ENCODE measurements at places on chromosomes 12 and 14. TPM values are rescaled to one million over a fixed set of nuclear protein-coding genes. Genes with fewer than 3 reads are reported as not detected.

Gene TMEM179
- not detected for polyA plus RNA-seq

Gene HNF1A
- polyA plus RNA-seq, result 0.03 TPM

Gene LYZ
- polyA plus RNA-seq, result 46,644 TPM

Gene SLC10A1
- not detected for polyA plus RNA-seq

Gene TAS2R50
- 0.27 TPM for polyA plus RNA-seq

Gene CCDC88C
- polyA plus RNA-seq, result 72.3 TPM

Gene LUM
- polyA plus RNA-seq, result not detected

Gene EML1
- not detected for polyA plus RNA-seq

Gene ATP23
- polyA plus RNA-seq, result 24.8 TPM

Gene ARHGAP9
- polyA plus RNA-seq, result 494 TPM

Gene HOXC6
- polyA plus RNA-seq, result not detected

Gene TOMM20L
- polyA plus RNA-seq, result not detected

Gene MGST1
- polyA plus RNA-seq, result 248 TPM

Gene TOGARAM1
- 3.4 TPM for polyA plus RNA-seq

Gene PGF
- not detected for polyA plus RNA-seq

Gene ARHGEF25
- polyA plus RNA-seq, result 0.05 TPM

Gene PMCH
- polyA plus RNA-seq, result not detected

Gene CYP46A1
- not detected for polyA plus RNA-seq

Gene NKX2-1
- not detected for polyA plus RNA-seq

Gene RAB15
- 0.09 TPM for polyA plus RNA-seq

All from CD14-positive monocyte (primary cell).